Progenitor cell of endocrine pancreas (in vitro differentiated cells): ENCODE measurements at places on chromosomes 11 and 22.

GRCh38 chr22:47201996-47202818 lies 439.8 kb downstream of the TBC1D22A start:
- no peak for DNase-seq

DNA sequence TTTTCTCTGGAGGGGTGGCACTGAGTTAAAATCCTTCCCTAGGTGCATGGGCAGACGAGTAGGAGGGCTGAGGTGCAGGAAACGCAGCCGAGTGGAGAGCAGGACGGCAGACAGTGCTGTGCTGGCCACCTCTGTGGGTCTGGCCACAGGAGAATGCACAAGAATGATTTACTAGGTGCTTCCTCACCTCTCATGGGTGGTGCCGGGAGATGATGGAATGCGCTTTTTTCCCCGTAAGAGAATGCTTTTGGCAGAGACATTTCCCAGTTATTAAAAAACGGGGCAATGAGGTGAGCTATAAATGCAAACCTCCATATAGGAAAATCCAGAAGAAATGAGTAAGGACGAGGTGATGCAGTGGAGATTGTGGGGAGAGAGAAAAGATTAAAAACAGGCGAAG lies 86.1 kb downstream of the ADAMTS15 start:
- no peak for DNase-seq

GRCh38 chr11:2273771-2274170 lies 3.4 kb upstream of the ASCL2 start:
- DNase-seq, result no peak

DNA sequence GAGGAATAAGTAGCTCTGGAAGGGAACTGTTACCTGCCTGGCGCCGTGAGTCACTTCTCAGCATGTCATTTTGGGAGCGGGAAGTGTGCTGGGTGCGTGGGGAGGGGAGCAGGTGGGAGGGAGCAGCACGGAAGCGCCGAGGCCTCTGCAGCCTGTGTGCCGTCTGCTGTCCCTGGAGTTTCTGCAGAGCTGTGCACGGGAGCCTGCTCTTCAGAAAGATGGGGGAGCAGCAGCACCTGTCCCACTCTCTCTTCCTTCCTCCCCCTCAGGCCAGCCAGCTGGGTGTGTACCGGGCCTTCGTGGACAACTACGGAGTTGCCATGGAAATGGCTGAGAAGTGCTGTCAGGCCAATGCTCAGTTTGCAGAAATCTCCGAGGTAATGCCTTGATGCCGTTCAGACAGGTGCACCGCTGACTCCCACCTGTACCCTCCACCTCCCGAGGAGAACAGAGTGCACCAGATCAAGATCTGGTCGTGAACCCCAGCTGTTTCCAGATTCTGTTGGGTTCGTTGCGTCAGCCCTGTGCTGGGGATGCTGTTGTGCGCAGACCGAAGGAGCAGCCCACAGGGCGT lies 87.9 kb downstream of the BCR start:
- no peak for DNase-seq

DNA sequence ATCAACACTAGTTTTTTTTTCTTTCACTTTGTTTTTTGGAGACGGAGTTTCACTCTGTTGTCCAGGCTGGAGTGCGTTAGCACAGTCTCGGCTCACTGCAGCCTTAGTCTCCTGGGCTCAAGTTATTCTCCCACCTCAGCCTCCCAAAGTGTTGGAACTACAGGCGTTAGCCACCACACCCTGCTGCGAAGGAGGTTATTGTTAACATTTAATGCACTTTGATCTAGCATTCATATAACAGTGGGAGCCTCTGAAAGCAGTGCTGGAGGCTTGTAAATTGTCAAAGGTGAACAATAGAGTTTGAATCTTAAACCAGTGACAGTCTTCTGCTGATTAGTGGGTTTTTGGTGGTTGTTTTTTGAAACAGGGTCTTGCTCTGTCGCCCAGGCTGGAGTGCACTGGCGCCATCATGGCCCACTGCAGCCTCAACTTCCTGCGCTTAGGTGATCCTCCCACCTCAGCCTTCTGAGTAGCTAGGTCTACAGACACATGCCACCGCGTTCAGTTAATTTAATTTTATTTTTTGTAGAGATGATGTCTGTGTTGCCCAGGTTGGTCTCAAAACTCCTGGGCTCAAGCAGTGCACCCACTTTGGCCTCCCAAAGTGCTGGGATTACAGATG lies 96.9 kb upstream of the HORMAD2 start:
- DNase-seq, result no peak

- no peak for DNase-seq
Measured at GRCh38 chr11:11171285-11171684, 181.8 kb downstream of the CSNK2A3 start.

- DNase-seq, result no peak
Measured at GRCh38 chr22:49962751-49963646, 2.4 kb downstream of the PIM3 start.

- DNase-seq, result no peak
Measured at GRCh38 chr22:27791159-27791858, 10.2 kb downstream of the MN1 start.

GRCh38 chr22:35154937-35155387 lies 89.0 kb downstream of the ISX start:
- peak; percentile 57 for DNase-seq

- DNase-seq, result no peak
Measured at GRCh38 chr22:25566898-25567235, 2.4 kb downstream of the GRK3 start.

DNA sequence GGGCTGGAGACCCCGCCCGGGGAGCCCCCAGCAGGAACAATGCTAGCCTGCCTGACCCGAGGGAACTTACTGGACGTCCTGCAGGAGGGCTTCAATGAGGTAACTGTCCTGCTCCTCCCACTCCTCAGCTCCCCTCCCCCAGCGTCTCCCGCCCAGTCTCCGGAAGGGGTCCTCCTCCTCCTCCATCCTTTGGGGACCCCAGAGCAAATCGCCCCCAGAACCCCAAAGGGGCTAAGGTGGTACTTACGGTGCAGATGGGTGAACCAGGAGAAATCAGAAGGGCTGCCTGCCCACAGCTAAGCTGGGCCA lies 272 bp downstream of the DIXDC1 start:
- DNase-seq, result no peak

DNA sequence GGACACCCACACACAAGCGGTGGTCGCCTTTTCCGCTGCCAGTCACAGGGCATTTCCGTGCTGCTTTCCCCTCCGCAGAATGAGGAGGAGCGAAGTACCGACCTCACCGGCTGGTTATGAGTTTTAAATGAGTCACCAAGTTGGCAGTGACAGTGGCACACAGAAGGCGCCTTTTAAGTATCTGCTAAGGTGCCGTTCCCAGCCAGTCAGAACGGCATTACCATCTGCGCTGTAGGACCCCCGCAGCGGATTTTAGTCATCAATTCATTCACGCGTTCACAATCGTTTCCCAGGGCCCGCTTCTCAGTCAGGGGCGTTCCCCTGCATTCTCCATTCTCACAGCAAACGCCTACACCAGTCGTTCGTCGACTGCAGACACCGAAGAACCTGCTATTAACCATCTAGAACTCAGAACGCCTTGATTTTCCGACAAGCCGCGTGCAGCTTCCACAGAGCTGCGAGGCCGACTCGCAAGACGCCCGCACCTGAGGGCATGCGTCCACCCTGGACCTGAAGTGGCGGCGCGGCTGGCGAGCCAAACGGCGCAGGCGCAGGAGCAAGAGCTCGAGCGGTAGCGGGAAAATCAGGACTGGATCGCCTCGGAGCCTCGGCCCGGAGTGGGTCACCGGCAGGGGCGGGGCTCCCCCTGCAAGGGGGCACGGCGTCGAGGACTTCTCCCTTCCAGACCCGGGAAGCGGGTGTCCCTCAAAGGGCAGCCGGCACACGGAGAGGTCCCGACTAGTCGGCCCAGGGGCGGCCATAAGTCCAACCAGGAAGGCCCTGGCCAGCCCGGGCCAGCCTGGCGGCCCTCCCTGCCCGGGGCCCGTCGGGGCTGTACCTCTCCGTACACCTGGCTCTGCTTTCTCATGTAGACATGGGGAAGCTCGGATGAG lies 642 bp downstream of the CYP2R1 start:
- peak; percentile 76 for DNase-seq

DNA sequence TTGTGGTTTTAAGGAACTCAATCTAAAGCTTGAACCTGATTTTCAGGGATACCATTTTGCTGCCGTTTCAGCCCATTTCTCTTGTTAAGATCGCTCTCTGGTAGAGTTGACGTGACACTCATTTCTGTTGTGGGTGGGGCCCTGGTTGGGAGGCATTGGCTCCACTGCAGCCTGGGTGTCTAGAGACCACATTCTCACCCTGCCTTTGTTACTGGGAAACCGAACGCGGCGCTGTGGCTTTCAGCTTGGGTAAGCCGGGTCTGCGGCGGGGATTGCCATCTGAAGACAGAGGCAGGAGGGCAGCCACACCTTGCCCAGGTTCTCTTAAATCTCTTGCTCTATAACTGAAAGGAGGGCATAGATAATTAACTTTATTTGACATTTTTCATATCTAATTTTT lies 3.2 kb downstream of the EHF start:
- no peak for DNase-seq

- DNase-seq, result no peak
Measured at GRCh38 chr11:119371067-119371601, 10.4 kb downstream of the USP2 start.
